ENCODE measurements at places on chromosomes 6 and 20.
A peak's percentile ranks its signal among the peaks of the same experiment; 100 is the strongest.

- DNase-seq, result peak; percentile 31
Measured at GRCh38 chr6:117938311-117938995, 31.4 kb downstream of the SLC35F1 start.

DNA sequence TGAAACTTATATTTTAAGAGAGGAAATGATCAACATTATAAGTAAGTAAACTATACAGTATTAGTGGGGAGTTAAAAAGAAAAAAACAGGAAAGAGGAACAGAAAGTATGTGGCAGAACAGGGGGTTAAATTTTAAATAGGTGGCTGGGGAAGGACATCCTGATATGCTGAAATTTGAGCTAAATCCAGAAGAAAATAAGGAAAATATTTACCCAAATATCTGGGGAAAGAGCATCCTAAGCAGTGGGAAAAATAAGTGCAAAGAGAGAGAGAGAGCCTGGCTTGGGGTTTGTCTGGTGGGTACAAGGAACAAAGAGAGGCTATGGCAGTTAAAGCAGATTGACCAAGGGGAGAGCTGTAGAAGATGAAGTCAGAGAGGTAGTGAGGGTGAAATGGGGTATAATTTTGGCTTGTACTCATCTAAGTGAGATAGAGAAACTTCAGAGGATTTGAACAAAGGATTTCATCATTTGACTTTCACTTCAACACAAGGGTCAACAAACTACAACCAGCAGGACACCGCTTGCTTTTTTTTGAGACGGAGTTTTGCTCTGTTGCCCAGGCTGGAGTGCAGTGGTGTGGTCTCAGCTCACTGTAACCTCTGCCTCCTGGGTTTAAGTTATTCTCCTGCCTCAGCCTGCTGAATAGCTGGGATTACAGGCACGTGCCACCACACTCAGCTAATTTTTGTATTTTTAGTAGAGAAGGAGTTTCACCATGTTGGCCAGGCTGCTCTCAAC lies 328.4 kb upstream of the CNR1 start:
- no peak for DNase-seq

- no peak for DNase-seq
Measured at GRCh38 chr6:55568808-55569439, 10.1 kb downstream of the HMGCLL1 start.

- DNase-seq, result no peak
Measured at GRCh38 chr20:62232770-62233645, 5.3 kb upstream of the OSBPL2 start.

DNA sequence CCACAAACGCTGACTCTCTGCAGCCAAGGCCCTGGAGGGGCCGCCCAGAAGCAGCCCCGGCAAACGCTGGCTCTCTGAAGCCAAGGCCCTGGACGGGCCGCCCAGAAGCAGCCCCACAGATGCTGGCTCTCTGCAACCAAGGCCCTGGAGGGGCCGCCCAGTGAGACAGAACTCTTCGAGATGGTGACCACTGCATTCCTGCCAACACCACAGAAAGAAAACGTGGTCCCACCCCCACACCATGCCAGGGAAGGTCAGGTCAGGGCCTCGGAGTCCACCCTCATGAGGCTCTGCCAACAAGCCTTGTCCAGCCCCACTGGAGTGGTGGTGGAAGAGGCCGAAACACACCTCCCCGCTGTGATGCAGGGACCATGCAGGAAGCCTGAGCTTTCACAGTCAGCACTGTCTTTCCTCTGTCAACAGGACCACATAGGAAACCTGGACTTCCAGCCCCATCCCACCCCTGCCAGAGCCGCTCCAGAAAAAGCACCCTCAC lies 97.5 kb downstream of the DLL1 start:
- DNase-seq, result peak; percentile 5

DNA sequence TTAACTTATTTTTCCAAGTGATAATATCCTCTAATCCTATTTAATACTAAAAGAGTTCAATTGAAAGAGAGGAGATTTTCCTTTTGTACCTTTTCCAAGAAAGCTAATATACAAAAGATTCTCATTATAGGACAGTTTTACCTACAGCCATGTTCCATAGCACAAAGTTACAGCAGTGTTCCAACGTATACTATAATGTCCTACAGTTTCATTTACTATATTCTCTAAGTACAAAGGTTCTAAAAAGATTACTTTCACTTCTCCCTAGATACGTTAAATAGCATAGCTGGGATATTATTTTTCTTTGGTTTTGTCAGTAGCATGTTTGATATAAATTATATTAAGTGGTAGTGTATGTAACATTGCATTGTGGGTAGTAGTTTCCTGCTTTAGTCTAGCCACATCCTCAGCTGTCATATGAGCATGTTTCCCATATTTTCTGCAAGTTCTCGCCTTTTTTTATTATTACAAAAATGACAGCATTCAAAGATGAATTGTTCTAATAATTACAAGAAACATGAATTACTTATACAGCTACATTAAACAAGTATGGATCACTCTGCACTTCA lies 4.4 kb upstream of the RUNX2 start:
- no peak for DNase-seq
